ENCODE measurements at places on chromosomes 5 and 9.

DNA sequence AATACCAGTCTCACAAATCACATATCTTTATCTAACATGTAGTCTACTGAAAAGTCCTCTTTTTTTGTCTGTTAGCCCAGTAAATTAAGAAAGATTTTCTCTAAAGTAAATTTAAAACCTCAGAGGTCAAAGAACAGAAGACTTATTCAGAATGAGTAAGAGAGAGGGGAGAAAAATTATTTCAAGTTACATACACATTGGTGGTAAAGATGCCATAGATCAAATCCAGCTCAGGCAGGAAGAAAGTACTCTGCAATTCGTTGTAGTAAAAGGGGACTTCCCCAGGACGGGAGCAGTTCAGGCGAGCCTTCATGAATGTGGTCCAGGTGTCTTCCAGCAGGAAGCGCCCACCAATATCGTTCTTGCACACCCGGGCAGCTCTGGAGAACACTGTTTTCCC lies 344.1 kb downstream of the SEMA5A start:
- DNase-seq = no peak

- DNase-seq = no peak
Measured at GRCh38 chr9:94945197-94946144, 219.0 kb downstream of the AOPEP start.

- no peak for DNase-seq
Measured at GRCh38 chr5:160165137-160166068, 46.2 kb upstream of the PWWP2A start.

DNA sequence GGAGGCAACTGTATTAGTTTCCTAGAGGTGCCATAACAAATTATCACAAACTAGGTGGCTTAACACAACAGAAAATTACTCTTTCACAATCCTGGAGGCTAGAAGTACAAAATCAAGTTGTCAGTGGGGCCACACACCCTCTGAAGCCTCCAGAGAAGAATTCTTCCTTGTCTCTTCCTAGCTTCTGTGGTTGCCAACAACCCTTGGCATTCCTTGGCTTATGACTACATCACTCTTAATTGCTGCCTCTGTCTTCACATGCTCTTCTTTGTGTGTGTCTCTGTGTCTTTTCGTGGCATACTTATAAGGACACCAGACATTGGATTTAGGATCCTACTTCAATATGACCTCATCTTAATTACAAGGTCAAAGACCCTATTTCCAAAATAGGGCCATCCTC lies 327.5 kb downstream of the CHSY3 start:
- DNase-seq = no peak

GRCh38 chr9:79028101-79028500 lies 543.7 kb upstream of the TLE4 start:
- no peak for DNase-seq

Measured in GM12865 (cell line).